Activated naive CD4-positive, alpha-beta T cell treated with anti-CD3 and anti-CD28 coated beads, Interleukin-2, amount 50 U/mL, for 16 hours (primary cell): ENCODE measurements at places on chromosomes 1 and 21.

DNA sequence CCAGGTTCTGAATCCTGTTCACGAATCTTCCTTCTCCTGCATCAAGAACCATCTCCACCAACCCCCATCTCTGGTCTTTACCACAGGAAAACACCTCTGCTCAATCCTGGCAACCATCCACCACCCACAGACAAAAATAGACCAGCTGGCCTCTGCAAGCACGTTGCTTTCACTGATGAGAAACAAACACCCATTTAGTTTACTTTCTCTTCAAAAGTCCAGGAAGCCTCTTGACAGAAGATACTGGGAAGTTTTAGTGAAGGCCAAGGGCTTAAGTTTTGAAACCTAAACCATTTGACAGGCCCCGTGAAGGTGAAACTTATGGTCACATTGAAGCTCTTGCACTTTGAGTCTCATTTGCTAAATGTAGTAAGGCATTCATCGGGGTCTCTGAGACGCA lies 122.6 kb upstream of the PPP2R5A start:
- no peak for DNase-seq

- DNase-seq, result no peak
Measured at GRCh38 chr1:110829955-110830553, 42.9 kb upstream of the CD53 start.

DNA sequence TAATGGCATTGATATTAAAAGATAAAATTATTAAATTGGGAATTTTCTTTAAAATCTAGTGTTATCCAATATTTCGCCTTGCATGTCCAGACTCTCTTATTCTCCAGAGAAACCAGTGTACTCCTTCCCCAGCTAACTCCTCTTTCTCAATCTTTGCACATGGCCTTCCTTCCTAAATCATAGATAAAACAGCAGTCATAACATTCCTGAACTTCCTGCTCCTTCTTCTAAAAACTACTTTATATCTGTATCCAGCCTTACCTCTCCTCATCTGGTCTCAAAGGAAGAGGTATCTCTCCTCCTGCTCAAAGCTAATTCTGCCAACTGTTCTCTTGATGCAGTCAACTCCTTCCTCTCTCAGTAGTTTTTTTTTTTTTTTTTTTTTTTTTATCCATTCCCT lies 39.5 kb upstream of the NEK7 start:
- DNase-seq, result no peak

DNA sequence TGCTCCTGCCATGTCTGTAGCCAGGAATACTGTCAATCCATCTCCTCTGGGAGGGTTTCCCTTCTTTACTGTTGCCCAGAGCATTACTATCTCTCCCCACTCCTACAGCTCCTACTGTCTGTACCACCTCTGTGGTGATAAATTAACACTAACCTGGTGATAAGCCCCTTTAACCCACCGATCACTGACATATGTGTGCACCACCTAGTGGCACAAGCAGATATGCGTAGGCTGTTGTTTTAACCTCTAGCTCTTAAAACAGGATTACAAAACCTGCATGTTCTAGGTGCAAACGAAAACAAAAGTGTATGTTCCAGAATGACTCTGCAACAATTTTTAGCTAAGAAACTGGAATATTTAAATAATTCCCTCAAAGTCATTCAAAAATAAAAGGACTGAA lies 93.9 kb upstream of the BEND5 start:
- DNase-seq, result no peak

- DNase-seq, result no peak
Measured at GRCh38 chr21:27596196-27596595, 629.3 kb upstream of the ADAMTS5 start.

GRCh38 chr1:241615043-241615974 lies 24.9 kb downstream of the CHML start:
- DNase-seq, result no peak

GRCh38 chr1:167148421-167148820 lies 54.5 kb downstream of the STYXL2 start:
- DNase-seq, result no peak

DNA sequence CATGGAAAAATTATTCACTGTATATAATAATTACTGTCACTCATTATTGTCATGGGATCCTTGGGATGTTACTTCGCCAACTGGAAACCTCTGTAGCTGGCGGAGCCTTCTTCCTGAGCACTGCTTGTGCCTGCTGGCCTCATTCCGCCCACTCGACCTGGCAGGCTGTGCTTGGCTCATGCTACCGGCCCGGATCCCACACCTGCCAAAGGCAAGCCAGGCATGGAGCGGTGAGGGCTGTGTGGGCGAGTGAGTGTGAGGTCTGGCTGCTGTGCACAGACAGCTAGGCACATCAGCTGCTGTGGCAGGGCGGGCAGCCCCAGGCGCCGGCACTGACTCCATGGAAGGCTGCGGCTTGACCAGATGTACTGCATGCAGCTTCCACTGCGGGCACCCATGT lies 78.4 kb downstream of the DISP1 start:
- DNase-seq, result no peak

- DNase-seq, result no peak
Measured at GRCh38 chr1:243708210-243708609, 141.8 kb downstream of the AKT3 start.

DNA sequence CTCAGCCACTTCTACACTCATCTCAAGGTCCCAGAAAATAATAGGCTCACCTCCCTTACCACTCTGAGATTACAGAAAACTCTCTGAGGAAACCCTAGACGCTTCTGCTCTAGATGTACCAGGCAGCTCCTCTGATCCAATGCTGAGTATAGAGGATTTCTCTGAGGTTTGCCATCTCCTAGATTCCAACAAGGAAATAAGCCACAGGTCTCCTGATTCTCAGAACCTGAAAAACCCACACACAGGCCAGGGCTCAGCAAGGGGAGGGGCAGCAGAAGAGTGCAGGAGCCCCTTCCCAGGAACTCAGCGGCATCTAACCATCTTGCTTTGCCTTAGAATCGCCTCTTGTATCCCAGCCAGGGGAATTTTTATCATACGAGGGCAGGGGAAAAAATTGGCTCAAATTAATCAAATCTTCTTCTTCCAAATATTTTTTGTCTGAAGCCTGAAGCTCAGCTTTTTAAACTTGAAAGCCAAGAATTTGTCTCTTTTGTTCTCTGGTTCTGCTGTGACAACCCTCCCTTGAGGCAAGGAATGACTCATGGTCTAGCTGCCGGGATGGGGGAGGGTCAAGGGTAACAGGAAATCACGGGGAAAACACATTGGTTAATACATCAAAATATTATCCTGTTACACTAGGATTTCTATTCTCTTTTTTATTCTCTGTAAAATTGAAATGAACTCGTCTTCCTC lies 30.8 kb downstream of the GORAB start:
- no peak for DNase-seq

- no peak for DNase-seq
Measured at GRCh38 chr1:185694081-185694480, 40.1 kb upstream of the HMCN1 start.

- DNase-seq, result no peak
Measured at GRCh38 chr1:18950401-18951026, 6.0 kb downstream of the IFFO2 start.

DNA sequence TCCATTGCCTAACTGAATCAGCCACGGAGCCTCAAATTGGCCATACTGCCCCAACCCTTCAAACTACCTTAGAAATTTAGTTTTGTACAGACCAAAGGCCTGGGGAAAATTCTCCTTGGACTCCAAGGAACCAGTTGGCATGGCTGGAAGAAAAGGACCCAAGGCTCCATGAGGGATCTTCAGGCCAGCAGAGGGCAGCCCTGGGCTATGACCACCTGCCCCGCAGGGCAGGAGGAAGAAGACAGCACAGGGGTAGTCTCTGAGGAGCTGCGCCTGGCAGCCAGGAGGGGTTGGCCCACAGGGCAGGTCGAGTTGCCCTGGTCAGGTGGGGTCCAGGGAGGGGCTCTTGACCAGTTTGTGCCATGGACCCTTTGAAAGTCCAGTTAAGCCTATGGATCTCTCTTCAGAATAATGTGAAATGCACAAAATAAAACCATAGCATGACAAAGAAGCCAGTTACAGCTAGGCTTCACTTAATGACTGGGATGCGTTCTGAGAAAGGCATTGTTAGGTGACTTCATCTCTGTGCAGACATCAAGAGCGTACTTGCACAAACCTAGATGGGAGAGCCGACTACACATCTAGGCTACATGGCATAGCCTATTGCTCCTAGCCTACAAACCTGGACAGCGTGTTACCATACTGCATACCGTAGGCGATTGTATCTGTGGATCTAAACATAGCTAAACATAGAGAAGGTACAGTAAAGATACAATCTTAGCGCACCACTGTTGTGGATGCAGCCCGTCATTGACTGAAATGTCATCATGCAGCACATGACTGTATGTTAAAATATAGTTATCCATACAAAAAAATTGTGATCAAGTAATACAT lies 26.1 kb downstream of the CACNA1S start:
- peak; percentile 33 for DNase-seq

DNA sequence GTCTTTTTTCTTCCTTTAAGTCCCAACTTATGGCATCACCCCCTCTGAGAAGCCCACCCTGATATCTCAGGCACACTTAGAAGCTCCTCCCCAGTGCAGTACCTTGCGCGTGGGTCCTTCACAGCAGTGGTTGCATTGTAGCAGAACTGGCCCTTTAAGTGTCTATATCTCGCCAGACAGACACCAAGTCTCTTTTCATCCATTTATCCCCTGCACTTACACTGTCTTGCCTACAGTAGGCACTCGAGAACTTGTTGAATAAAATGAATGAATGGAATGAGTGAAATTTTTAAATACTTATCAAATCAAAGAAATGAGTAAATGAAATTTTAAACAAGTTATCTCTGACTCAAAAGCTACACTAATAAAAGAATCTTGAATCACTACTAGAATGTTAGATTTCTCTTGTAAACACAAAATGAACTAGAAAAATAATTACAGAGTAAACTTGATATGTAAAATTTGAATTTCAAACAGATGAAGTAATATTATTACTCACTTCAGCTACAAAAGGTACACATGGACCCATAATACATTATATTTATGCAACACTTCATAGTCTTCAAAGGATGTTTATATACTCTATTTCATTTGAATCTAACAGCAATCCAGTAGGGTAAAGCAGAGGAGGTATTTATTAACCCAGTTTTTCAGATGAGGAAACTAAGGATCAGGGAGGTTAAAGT lies 54.7 kb upstream of the MAN1A2 start:
- DNase-seq, result no peak

GRCh38 chr1:194161591-194161990 lies 975.2 kb upstream of the B3GALT2 start:
- DNase-seq, result no peak

DNA sequence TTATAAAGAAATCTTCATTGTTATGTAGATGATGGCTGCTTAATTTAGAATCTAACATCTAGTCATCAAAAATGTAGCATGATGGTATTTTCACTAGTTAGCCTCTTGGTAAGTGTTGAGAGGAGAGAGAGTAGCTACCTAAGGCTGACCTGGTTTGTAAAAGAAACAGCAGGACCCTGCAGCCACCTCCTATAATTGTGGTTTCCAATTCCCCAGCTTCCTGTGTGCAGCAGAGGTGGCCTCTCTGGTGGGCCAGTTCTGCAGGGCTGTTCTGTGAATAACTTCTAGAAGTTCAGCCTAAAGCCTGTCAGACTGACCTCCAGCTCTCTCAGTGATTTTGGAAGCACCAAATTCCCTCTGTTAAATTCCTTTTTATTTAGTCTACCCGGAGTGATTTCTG lies 246.4 kb upstream of the LRRC7 start:
- DNase-seq, result no peak

- no peak for DNase-seq
Measured at GRCh38 chr1:147185432-147185831, 13.2 kb upstream of the PRKAB2 start.

DNA sequence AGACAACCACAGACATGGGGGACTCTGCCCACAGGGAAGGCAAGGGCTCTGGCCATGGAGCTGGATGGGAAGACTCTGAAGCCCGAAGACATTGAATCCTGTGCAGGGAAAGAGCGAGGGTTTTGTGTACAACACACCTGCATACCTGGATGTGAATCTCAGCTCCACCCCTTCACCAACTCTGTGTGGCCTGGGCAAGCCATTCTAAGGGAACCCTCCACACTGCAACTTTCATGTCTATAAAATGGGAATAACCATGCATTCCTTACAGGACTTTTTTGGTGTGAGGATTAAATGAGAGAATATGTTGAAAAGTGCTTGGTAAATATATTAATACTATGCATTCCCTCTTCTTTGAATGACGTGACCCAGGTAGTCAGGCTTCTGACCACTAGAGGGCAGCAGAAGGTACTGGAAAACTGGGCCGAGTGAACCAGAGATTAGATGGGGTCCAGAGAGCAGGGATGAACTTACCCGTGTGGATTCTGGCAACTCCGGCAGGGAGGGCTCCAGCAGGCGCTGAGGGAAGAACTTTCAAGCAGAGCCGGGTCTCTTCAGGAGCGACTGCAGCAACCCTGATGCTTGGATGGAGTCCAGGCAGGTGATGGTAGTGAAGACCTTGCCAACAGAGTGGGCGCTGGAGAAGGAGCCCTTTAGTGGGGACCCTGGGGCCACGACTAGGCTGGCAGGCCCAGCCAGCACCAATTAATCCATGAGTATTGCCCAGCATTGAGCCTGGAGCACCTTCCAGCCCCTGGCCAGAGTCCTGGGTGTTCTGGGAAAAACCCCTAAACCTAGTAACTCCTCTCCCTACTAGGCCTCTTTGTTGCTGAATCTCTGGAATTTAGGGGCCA lies 834 bp upstream of the ELF3 start:
- peak; percentile 56 for DNase-seq

GRCh38 chr1:25927521-25928265 lies 21.5 kb upstream of the STMN1 start:
- no peak for DNase-seq

- DNase-seq, result no peak
Measured at GRCh38 chr21:45865106-45865835, 116.3 kb upstream of the COL6A1 start.

- no peak for DNase-seq
Measured at GRCh38 chr1:183029591-183030000, 6.4 kb downstream of the LAMC1 start.

GRCh38 chr1:51708911-51709760 lies 92.2 kb downstream of the OSBPL9 start:
- DNase-seq, result no peak

DNA sequence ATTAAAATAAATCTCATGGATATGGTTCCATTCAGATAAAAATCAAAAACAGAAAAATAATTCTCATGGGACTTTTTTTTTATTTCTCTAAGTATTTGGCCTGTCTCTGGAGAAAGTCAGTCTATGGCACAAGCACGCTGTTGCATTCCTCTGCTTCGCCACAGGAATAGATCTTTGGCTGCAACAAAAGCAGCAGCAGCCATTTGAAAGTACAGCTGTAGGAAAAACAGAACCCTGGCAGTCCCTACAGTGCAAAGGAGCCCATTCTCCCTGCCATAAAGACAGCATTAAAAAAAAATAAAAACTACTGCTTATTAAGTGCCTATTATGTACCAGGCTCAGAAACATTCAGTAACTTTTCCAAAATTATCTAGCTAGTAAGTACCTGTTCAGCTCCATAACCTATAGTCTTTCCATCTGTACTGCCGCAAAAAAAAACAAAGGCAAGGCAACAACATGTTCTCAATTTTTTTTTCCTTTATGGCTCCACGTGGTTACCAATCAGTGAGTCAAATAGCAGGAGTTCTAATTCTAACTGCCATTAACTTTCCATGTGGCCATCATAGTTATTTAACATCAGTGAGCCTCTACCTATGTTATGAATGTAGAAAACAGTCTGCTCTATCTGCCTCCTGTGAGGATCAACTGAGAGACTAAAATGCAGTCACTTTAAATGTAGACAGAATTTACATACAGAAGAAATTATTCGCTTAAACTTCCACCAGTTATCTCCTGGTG lies 22.7 kb downstream of the SLC35D1 start:
- DNase-seq, result no peak
